Right renal pelvis (tissue), 4 donors: ENCODE measurements at places on chromosomes 11 and 22.

DNA sequence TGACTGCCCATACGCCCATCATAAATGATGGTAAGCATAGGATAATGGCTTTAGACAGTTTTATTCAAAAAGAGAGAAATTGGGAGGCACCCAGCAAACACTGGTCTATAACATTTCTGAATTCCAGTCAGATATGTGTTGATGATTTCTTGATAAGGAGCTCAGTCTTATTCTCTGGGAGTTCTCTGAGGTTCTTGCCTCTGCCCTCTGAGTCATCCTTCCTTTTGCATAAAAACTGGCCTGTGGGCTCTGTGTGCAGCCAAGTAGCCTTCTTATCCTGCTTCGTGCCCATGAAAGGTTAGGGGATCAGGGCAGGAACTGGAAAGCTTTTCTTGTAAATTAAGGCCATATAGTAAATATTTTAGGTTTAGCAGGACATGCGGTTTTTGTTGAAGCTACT, 48.9 kb downstream of the FAR1 start:
- DNase-seq = no peak

GRCh38 chr11:2737226-2737590, 37.4 kb upstream of the KCNQ1OT1 start:
- DNase-seq = no peak

DNA sequence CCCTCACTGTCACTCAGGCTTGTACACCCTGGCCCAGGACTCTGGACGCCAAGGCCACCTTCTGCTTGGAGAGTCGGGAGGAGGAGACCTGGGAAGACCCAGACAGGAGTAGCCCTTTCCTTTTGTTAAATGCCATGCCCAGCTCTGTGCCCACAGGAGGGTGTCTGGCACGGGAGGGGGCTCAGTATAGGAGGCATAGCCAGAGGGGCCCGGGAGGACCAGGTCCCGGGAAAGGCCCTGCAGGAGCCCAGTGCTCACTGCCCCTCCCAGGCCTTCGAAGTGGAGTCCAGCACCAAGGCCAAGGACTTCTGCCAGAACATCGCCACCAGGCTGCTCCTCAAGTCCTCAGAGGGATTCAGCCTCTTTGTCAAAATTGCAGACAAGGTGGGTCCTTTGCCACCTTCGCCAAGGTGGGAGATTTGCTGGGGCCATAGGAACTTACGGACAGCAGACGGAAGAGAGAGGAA, 79.0 kb downstream of the MYO7A start:
- DNase-seq = no peak

DNA sequence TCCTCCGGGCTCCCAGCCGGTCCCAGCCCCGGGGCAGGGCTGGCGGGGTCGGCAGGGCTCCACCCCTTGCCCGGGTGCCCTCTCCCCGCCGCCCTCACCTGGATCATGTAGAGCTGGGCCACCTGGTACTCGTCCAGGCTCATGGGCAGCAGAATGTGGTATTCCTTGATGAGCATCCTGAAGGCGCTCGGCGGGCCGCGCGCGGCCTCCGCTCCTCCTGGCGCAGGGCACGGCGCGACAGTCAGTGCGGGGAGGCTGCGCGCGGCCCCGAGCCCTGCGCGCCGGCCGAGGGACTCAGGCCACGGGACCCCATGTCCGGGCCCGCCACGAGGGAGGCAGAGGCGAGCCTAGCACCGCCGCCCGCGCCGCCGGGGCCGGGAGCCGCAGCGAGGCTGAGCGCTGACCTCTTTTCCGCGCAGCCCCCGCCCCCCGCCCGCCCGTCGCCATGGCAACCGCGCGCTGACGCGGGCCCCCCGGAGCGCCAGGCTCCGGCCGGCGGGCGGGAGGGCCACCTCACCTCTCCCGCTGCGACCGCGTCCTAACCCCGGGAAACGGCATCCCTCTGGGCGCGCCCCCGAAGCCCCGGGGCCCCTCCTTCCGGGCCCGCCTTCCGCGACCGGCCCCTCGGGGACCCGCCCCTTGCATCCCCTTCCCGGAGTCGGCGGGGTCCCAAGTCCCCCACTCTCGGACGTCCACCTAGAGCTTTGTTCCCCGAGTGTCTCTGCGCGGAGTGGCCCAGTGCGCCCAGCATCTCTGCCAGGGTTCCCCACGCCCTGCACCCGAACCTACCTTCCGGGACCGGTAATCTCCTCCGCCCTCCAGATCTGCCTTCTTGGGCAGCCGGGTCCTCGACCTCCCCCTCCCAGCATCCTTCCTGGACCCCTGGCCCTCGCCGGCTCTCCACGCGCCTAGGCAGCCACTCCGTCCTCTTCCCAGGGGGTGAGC, 886 bp downstream of the PITPNM1 start:
- DNase-seq = peak; percentile 13

DNA sequence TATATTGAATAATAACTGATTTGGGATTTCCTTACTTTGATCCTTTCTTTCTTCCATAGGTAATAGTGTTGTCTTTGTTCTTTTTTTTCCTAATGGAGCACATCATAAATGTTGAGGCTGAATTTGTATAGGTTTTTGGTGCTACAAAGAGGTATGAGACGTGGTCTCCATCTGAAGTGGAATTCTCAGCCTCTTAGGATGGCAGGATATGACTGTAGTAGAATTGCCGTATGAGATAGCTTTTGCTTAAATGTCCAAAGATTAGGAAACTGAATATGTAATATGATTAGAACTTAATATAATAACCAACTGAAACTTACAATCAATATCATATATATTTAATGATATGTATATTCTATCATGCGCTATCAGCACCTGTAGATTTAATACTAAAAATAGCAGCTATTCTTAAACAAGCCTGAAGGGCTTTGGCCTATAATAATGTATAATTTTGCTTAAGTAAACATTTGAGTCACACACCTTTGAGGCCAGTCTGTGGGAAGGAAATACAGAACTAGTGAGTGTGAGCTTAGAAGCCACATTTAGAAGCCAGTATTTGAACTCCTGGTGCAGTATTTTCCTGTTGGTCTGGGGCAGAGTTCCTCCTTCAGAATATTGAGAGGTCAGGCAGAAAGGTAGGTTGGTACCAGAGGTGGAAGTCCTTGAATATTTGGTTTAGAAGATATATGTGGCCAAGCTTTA, 62.6 kb downstream of the SWAP70 start:
- no peak for DNase-seq

DNA sequence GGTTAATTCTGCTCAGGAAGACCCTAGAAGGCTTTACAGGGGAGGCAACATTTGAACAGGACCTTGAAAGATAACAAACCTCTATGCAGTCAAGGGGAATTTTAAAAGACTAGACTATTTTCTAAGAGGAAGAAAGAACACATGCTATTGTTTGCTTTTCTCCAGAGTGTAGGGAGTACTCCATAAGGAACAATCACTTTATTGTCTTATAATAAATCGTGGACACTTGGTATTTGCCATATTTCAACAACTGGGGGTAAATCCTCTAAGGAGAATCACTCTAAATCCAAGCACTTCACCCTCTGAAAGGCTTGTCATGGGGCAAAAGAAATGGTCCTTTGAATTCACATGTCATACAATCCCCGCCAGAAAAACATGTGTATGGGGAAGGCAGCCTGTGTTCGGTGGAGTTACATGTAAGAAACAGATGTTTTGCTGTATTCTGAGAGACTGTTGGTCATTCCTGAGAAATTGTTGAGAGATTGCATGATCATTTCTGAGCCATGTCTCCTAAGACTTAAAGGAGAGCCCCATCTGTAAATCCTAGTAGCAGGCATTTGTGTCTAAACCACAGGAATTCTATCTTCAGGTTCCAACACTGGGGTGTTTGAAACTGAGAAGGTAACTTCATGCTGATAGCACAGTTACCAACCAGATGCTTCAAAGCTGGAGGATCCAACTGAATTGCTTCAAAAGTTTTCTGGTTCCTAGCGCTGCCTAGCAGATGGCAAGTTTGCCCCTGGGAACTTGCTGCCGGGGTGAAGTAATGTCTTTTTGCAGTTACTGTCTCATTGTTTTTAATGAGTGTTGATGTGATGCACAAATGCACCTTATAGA, 66.8 kb downstream of the FZD4 start:
- no peak for DNase-seq

GRCh38 chr11:37333345-37333744, 735.3 kb upstream of the RAG2 start:
- no peak for DNase-seq

DNA sequence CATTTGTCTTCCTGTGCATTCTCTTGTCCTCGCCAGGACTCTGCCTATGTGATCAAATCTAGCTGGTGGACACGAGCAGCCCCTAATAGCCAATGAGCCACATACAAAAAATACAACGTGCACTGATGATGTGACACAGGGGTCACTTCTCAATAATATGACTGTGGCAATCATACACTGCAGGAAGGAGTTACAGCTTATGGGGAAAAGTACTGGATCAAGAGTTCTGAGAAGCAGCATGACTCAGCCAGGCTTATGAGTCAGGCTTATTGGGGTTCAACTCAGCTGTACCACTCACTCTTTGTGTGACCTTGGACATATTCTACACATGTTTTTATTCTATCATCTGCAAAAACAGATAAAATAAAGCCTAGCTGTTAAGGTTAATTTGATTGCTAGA, 889.4 kb upstream of the TENM4 start:
- DNase-seq = no peak

DNA sequence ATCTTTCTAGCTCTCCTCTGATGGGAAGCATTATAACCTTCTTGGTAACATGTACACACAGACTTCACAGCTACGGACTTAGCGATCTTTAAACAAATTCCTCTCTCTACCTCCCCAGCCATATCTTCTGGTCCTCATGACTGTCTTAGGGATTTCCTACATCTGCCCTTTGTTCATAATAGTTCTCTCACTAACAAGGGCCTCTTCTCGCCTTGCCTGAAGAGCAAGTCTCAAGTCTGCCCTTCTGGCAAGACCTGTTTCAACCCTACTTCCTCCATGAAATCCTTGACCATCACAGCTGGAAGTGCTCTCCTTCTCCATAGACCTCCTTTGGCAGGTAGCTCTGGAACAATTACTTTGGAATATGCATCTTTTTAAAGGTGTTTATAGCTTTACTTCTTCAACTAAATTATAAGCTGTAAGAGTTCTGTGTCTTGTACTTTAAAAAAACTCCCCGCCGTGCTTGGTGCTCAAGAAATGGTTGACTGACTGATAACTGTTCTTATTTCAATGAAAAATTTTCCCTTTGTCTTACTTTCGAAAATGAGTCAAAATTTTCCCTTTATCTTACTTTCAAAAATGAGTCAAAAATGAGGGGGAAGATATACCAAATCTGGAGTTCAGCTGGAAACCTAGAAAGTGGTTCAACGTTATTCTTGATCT, 34.7 kb downstream of the SNX19 start:
- no peak for DNase-seq

GRCh38 chr11:86205421-86206336, 38.9 kb upstream of the EED start:
- DNase-seq = no peak
